Epithelial cell of alveolus of lung (primary cell): ENCODE measurements at places on chromosomes 4 and X. TPM values are rescaled to one million over a fixed set of nuclear protein-coding genes. Genes with fewer than 3 reads are reported as not detected.

ANKRD37 gene
- 5.9 and 13.7 TPM in 2 replicates for total RNA-seq

TMPRSS11D gene
- total RNA-seq = not detected in 2 replicates

GAB1 gene
- 12.4 and 12.9 TPM in 2 replicates for total RNA-seq

SSX1 gene
- total RNA-seq = not detected in 2 replicates

CT83 gene
- not detected in 2 replicates for total RNA-seq

CSAG2 gene
- not detected in 2 replicates for total RNA-seq

APBB2 gene
- 42.5 and 90.2 TPM in 2 replicates for total RNA-seq

BANK1 gene
- total RNA-seq = 0.13 TPM in 1 of 2 replicates, not detected in the other

C4orf54 gene
- under 0.01 TPM in 2 replicates for total RNA-seq

FGFBP1 gene
- 0.65 TPM in 1 of 2 replicates, not detected in the other for total RNA-seq

FRAS1 gene
- 0.48 and 4.9 TPM in 2 replicates for total RNA-seq

SEPTIN11 gene
- total RNA-seq = 105 and 236 TPM in 2 replicates

SYP gene
- 0.13 TPM in 1 of 2 replicates, not detected in the other for total RNA-seq

FAM47A gene
- total RNA-seq = not detected in 2 replicates

NAP1L2 gene
- total RNA-seq = not detected in 2 replicates

SHOX gene
- total RNA-seq = not detected in 2 replicates

CT45A10 gene
- not detected in 2 replicates for total RNA-seq

HMGB3 gene
- 17.3 and 18.0 TPM in 2 replicates for total RNA-seq

TMPRSS11F gene
- not detected in 2 replicates for total RNA-seq

ZDHHC15 gene
- 0.39 and 0.48 TPM in 2 replicates for total RNA-seq
